ENCODE measurements at places on chromosomes 11 and 22. TPM values are rescaled to one million over a fixed set of nuclear protein-coding genes. Genes with fewer than 3 reads are reported as not detected.

The SCGB1D2 gene
- total RNA-seq = not detected

The OR8G5 gene
- not detected for total RNA-seq

The UPK3A gene
- total RNA-seq = 1.6 TPM

The RAPSN gene
- 3.5 TPM for total RNA-seq

The SYT9 gene
- total RNA-seq = not detected

The SLC25A45 gene
- 12.3 TPM for total RNA-seq

The CFAP300 gene
- not detected for total RNA-seq

The GLYAT gene
- total RNA-seq = not detected

The KCNJ1 gene
- total RNA-seq = 0.20 TPM

The ACTN3 gene
- not detected for total RNA-seq

The TNNT3 gene
- 3.5 TPM for total RNA-seq

The HSCB gene
- 17.0 TPM for total RNA-seq

The SHISA8 gene
- 10.9 TPM for total RNA-seq

The ZC3H7B gene
- total RNA-seq = 58.2 TPM

The BRSK2 gene
- 0.11 TPM for total RNA-seq

The BIK gene
- 2.6 TPM for total RNA-seq

The PICK1 gene
- 21.5 TPM for total RNA-seq

All from activated B cell treated with CpG ODN at 0.5 μM for 24 hours (primary cell).